Muscle of arm (tissue), 14 donors: ENCODE measurements at places on chromosomes 16 and 17. TPM values are rescaled to one million over a fixed set of nuclear protein-coding genes. Genes with fewer than 3 reads are reported as not detected.

DNA sequence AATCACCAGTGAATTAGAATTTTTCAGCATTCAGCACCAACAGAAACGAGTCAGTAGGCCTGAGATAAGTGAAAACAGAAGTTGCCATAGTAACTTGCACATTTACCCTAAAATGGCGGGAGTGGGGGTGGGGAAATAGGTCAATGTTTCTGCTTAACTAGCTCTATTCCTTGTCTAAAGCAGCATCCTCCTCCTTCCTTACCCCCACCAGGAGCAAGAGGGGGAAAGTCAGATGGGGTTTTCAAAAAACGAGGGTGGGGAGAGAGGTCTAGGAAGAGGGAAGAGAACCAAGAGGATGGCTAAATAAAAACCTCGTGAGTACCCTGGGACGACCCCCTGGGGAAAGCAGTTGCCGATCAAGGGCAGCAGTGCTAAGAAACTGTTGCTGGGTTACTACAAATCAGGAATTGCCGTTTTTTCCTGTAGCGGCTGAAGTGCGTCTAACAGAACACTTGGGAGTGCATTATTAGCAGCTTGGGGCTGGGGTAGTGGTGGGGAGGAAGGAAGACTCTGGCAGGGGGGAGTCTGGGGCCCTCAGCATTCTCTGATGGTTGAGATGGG is 34.4 kb upstream of the MNT start:
- no peak for DNase-seq

Gene KRT39
- polyA plus RNA-seq, result 6.5 TPM

GRCh38 chr17:45131616-45132319 is 547 bp downstream of the PLCD3 start:
- no peak for DNase-seq

Gene KRTAP1-5
- not detected for polyA plus RNA-seq

DNA sequence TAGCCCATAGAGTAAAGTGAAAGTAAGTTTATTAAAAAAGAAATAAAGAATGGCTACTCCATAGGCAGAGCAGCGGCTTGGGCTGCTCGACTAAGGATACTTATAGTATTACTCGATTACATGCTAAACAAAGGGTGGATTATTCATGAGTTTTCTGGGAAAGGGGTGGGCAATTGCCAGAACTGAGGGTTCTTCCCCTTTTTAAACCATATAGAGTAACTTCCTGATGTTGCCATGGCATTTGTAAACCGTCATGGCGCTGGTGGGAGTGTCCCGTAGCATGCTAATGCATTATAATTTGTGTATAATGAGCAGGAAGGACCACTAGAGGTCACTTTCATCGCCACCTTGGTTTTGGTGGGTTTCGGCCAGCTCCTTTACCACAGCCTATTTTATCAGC is 13.3 kb upstream of the GAS7 start:
- DNase-seq, result no peak

Gene INO80E
- polyA plus RNA-seq, result 29.2 TPM

DNA sequence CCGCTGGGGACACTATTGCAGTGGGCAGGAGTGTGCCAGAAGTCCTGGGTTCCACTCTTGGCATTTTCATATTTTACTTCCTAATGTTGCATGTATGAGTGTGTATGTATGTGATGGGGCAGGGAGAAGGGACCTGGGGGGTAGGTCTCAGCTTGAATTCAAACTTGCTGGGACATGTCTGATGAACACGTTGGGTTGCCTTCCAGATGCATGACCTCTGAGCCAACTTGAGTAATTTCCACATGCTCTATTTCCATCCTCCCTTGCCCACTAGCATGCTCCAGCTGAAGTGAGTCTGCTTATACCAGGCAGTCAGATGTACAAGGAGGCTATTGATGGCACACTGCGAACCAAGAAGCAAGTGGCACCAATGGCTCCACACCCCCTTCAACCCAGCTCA is 32.9 kb upstream of the SRSF1 start:
- no peak for DNase-seq

Gene OR3A3
- polyA plus RNA-seq, result not detected

Gene ADORA2B
- polyA plus RNA-seq, result not detected

Gene TBC1D3H
- polyA plus RNA-seq, result not detected

Gene CREBBP
- 56.7 TPM for polyA plus RNA-seq

GRCh38 chr16:79716645-79717332 is 116.3 kb upstream of the MAF start:
- DNase-seq, result no peak

Gene GAS2L2
- not detected for polyA plus RNA-seq

DNA sequence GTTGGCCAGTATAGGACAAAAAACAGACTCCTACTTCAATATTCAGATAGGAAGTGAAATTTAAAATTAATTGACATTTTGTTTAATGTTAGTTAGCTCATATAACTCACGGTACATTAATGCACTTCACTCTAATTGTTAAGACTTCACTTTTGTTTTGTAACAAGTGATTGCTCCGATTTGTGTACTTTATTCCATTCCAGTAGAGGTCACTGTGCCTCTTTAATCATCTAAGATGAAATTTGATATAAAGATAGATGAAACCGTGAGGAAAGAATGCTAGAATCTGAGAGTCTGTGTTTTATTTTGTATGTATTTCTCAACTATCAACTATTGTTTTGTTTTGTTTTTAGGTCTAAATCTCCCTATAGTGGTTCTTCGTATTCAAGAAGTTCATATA is 29.0 kb downstream of the RBBP6 start:
- DNase-seq, result no peak

DNA sequence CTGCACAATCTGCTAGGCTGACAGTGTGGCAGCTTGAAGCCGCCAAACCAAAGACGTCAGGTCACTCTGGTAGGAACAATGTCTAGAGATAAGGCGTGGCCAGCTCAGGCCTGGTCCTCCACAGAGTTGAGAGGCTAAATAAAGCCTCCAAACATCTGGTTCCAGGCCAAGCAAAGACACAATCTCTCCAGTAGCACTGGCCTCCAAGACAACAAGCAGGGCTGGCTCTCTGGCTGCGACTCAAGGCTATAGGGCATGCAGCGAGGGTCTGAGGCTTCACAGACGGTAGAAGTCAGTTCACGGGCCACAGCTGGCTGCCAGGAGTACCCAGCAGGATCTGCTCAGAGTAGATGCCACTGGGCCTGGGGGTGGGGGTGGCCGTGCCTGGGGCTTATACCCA is 75.6 kb downstream of the ABR start:
- no peak for DNase-seq

DNA sequence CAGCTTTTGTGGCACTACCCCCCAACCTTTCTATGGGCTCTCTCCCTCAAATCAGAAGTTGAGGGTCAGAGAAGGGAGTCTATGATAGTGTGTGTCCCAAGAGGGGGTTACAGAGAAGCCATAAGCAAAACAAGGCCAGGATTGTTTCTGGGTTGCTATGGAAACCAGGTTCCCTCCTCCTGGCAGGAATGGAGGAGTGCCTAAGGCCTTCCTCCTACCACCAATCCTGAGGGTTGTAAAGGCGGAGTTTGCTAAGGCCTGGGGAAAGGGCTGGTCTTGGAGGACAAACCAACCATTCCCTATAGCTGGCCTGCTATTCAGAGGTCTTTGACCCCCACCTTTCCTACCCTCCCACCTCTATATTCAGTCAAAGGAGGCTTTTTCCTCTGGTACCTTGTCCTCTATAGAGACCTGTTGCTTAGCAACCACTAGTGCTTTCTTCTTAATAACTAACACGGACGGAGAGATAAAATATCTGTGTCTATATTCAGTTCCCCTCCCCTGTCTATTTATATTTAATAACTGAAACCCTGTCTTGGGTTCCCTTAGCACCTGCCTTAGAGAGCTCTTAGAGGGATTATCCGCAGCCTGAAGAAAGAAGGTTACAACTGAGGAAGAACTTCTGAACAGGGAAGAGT is 43.4 kb downstream of the NEUROD2 start:
- no peak for DNase-seq

GRCh38 chr17:71229070-71229469 is 891.8 kb upstream of the SOX9 start:
- peak; percentile 41 for DNase-seq

Gene NXN
- not detected for polyA plus RNA-seq

Gene DLG4
- 22.0 TPM for polyA plus RNA-seq

Gene GSG1L2
- polyA plus RNA-seq, result not detected

GRCh38 chr16:75022567-75022966 is 23.7 kb downstream of the ZNRF1 start:
- no peak for DNase-seq

- DNase-seq, result no peak
Measured at GRCh38 chr17:16446338-16446983, 31.1 kb downstream of the TRPV2 start.

Gene KAT2A
- polyA plus RNA-seq, result 39.7 TPM

- no peak for DNase-seq
Measured at GRCh38 chr16:78763821-78764440, 664.5 kb downstream of the WWOX start.

GRCh38 chr17:28725660-28726225 is 290 bp downstream of the TLCD1 start:
- no peak for DNase-seq

- no peak for DNase-seq
Measured at GRCh38 chr17:4960279-4960922, 7.2 kb downstream of the SPAG7 start.

Gene TUBB3
- polyA plus RNA-seq, result 7.5 TPM

DNA sequence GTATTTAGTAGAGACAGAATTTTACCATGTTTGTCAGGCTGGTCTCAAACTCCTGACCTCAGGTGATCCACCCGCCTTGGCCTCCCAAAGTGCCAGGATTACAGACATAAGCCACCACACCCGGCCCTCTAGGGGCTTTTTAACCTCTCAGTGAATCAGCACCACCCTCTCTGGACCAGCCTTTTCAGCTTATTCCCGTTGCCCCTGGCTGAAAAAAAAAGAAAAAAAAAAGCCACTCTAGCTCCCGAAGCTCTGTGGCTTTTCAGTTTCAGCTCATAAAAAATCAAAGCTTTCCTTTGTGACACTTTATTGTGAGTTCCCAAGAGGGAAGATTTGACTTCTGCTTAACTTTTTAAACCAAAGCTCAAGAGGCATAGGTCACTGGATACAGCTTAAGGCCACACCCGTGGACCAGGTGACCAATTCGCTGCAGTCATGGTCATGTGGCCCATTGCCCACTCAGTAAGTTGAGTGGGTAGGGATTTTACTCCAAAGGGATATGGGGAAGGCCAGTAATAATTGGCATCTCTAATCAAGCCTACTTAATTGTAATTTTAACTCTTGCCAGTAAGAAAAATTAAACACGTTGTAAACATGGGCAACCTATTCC is 46.6 kb upstream of the MED13 start:
- DNase-seq, result no peak

DNA sequence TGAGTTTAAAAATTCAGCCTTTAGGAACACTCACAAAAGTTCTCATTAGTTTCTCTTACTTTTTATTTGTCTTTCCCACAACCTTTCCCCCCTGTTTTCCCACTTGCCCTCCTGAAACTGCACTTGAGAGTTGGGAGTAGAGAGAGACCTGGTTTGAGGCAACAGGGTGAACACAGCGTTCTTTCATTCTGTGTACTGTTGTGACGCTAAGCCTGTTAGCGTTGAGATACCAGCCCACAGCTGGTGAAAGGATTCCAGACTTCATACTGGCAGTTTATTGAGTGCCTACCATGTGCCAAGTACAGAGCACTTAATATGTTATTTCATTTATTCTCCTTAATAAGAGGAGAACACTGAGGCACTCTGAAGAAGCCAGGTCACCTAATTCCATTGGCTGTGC is 10.3 kb downstream of the TNRC6C start:
- no peak for DNase-seq

GRCh38 chr17:39517224-39517623 is 55.9 kb downstream of the CDK12 start:
- no peak for DNase-seq

- DNase-seq, result no peak
Measured at GRCh38 chr17:8253801-8254200, 4.7 kb downstream of the PFAS start.

- DNase-seq, result no peak
Measured at GRCh38 chr17:51374209-51374608, 113.9 kb downstream of the UTP18 start.
